ENCODE measurements at places on chromosomes 5 and 9. TPM values are rescaled to one million over a fixed set of nuclear protein-coding genes. Genes with fewer than 3 reads are reported as not detected.

Gene OR1Q1
- total RNA-seq = not detected

Gene FBXL17
- 9.8 TPM for total RNA-seq

DNA sequence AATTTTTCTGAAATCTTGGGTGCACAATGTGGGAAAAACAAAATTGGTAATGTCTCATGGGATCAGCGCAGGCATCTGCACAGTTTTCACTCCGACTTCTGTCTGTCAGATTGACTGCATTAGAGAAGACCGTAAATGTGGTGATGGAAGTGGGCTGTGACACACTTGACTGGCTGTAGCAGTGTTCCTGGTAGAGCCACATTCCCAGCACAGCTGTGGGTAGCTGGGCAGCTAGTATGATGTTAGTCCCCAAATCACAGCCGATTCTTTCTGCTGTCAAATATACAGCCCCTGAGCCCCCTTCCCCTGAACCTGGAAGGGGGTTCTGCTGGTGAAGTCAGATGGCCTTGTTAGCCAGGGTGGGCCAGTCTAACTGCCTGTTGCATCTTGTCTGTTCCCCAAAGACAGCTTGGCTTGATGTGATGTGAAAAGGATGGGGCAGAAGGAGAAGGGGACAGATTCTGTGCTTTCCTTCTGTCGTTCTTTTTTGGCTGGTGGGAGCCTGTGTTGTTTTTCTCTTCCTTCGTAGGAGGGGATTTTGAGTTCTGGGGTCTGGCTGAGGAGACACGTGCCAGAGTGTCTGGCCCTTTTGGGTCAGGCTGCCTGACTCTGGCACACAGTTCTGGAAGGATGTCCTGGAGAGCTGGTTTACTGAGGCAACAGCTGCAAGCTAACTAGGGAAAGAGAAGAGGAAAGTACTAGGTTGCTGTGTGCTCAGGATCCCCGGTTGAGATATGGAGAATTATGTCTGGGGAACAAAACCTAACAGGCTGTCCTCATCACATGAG is 66.4 kb upstream of the SPRY4 start:
- no peak for DNase-seq

- DNase-seq = no peak
These were observed 10.0 kb upstream of the NDST1 start for GRCh38 chr5:150497989-150498317.

DNA sequence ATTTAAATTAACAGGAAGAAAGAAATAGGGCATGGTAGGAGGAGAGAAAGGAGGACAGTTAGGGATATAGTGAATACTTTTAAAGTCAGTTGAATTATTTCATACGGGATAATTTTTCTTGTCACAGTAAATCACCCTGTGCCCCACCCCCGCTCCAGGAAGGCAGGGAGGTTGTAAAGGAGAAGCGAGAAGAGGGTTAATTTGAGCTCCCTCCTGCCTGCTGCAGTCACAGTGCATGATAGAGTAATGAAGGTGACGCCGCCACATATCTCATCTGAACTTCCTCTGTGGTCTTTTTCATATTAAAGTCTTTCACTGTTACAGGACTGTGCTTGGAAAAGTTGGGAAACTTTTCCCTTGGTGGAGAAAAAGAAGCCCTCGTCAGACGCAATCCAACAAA is 896 bp upstream of the PCSK5 start:
- DNase-seq = no peak

DNA sequence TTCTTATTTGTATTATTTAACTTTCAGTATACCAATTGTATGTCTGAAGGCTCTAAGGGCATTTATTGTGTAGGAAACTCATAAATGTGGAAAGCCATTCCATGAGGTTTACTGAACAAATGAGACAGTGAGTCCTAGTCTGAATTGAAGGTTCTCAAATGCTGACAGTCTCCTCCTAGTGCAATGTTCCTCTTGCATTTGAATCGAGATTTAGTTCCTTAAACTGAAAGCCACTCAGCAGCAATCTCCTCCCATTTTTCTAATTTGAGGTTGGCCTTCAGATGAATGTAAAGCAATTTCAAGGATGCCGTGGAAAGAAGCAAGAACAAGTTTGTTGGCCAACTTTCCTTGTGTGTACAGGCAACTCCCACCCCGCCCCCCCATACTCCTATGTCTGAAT is 493.2 kb upstream of the KLF4 start:
- DNase-seq = no peak

DNA sequence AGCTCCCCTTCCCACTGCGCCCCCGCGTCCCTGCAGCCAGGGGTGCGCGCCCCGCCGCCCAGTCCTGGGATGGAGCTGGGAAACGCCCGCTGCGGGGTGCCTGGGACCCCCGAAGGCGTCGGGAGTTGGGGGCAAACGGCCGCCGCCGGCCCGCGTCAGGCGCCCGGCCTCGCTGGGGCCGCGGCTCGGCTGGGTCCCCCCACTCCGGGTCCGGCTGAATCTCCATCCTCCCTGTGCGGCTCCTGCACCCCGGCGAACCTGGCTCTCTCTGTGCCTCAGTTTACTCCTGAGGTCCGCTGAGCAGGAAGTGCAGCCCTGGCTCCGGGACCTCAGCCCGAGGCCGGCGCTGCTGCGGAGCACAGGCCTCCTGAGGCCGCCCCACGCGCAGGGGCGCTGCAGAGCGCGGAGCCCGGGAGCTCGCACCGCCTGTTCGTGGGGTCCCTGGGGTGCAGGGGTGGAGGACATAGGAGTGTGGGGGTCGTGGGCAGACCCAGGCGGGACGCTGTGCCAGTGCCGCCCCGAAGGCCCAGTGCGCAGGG is 13.9 kb upstream of the TMEM250 start:
- no peak for DNase-seq
